Activated CD4-positive, alpha-beta T cell treated with anti-CD3 and anti-CD28 coated beads, Interleukin-2, amount 10 ng/mL, durations not matched to agents 24 days and 14 days (primary cell): ENCODE measurements at places on chromosomes 12 and 14. TPM values are rescaled to one million over a fixed set of nuclear protein-coding genes. Genes with fewer than 3 reads are reported as not detected.

Gene PPM1A
- 42.9 and 43.9 TPM in 2 replicates for total RNA-seq

GRCh38 chr14:99261912-99262787 lies 9.8 kb downstream of the BCL11B start:
- H3K4me1 ChIP-seq = peaks cover 92% of the 10 kb centered on the region
- peak overlapping the region; percentile 99 for H3K27ac ChIP-seq
- H3K36me3 ChIP-seq = peaks cover 43% of the 10 kb centered on the region

GRCh38 chr14:74616507-74616906 lies 4.5 kb upstream of the LTBP2 start:
- DNase-seq = no peak
- no peak overlapping the region for H3K27ac ChIP-seq
- peaks cover 57% of the 10 kb centered on the region for H3K4me1 ChIP-seq

Gene NYNRIN
- total RNA-seq = not detected in 2 replicates

Gene B4GALNT1
- 4.6 and 5.7 TPM in 2 replicates for total RNA-seq

DNA sequence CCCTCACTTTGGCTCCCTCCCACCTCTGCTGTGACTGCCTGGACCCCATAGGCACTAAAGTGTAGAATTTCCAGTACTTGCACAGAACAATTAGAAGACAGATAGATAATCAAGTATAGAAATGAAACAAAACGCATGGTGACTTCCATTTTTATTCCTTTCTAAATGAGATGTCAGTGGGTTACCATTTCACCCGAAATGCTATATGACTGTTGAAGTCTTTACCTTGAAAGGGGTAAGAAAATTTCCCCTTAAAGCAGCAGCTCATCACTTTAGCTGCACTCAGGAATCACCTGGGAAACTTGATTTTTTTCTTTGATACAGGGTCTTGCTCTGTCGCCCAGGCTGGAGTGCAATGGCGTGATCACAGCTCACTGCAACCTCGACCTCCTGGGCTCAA lies 12.5 kb upstream of the KSR2 start:
- no peaks in the 10 kb centered on the region for H3K4me1 ChIP-seq
- H3K36me3 ChIP-seq = no peaks in the 10 kb centered on the region
- DNase-seq = no peak
- H3K27ac ChIP-seq = no peak overlapping the region

DNA sequence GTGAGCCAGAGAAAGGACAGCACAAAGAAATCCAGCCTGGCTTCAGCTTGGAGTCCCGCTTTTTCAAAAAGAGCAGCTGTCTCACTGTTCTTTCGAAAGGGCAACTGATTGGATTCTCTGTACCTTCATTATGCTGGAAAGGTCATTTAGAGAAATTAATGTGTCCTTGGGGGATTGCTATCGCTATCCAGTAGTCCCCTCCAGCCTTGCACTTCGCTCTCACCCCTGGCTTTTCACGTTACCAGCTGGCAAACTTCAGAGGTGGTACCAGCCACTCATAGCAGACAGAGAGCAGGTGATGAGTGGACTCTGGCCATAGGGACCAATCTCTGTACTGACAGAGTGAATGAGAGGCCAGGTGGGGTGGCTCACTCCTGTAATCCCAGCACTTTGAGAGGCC lies 11.8 kb upstream of the NUAK1 start:
- H3K4me1 ChIP-seq = no peaks in the 10 kb centered on the region
- no peaks in the 10 kb centered on the region for H3K36me3 ChIP-seq
- no peak overlapping the region for H3K27ac ChIP-seq
- peaks cover 22% of the 10 kb centered on the region for H3K27me3 ChIP-seq
- DNase-seq = no peak

GRCh38 chr12:46209914-46210872 lies 58.6 kb downstream of the SLC38A1 start:
- H3K36me3 ChIP-seq = peaks cover 67% of the 10 kb centered on the region
- H3K4me1 ChIP-seq = peaks cover 69% of the 10 kb centered on the region

Gene NOXRED1
- total RNA-seq = 0.19 and 0.40 TPM in 2 replicates

DNA sequence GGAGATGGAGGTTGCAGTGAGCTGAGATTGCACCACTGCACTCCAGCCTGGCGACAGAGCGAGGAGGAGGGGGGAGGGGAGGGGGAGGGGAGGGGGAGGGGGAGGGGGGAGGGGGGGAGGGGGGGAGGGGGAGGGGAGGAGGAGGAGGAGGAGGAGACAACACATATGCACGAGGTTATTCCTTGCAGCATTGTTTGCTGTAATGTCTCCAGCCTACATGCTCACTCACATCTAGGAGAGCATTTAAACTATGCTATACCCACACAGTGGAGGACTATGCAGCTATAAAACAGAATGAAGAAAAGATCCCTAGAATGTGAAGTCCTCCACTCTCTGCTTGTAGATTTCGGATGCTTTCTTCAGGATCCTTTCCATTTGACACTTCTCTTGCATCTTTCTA lies 3.5 kb upstream of the HIGD1C start:
- DNase-seq = no peak
- H3K4me1 ChIP-seq = no peaks in the 10 kb centered on the region
- H3K36me3 ChIP-seq = peaks cover 3% of the 10 kb centered on the region
- peaks cover 2% of the 10 kb centered on the region for H3K27me3 ChIP-seq
- H3K4me3 ChIP-seq = no peak overlapping the region
- H3K27ac ChIP-seq = no peak overlapping the region

DNA sequence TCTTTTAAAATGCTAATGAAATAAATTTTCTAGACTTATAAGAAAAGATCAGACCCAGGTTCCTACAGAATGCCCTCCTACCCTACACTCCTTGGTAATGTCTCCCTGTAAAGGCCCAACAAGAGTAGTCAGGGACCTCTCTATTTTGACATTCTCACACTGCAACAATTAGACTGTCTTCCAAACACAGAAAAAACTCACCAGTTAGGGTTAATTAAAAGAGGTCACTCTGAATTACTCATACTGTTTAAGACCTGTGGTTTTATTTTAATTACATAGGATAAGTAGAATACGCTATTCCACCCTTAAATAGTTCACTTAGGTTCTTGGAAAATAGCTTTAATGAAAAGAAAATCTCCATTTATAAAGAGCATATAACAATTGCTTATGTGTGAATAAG lies 142.4 kb downstream of the ITPR2 start:
- H3K27me3 ChIP-seq = no peaks in the 10 kb centered on the region
- peaks cover 22% of the 10 kb centered on the region for H3K36me3 ChIP-seq
- no peaks in the 10 kb centered on the region for H3K4me1 ChIP-seq
- H3K4me3 ChIP-seq = no peak overlapping the region
- no peak overlapping the region for H3K27ac ChIP-seq

Gene CEP290
- total RNA-seq = 17.2 and 17.9 TPM in 2 replicates

- H3K4me1 ChIP-seq = no peaks in the 10 kb centered on the region
- no peak overlapping the region for H3K4me3 ChIP-seq
- no peak for DNase-seq
- no peaks in the 10 kb centered on the region for H3K36me3 ChIP-seq
Observed at GRCh38 chr14:51552768-51553404, 98.8 kb upstream of the FRMD6 start.
